GM23338 (cell line): ENCODE measurements at places on chromosomes 3 and 15. TPM values are rescaled to one million over a fixed set of nuclear protein-coding genes. Genes with fewer than 3 reads are reported as not detected.

DNA sequence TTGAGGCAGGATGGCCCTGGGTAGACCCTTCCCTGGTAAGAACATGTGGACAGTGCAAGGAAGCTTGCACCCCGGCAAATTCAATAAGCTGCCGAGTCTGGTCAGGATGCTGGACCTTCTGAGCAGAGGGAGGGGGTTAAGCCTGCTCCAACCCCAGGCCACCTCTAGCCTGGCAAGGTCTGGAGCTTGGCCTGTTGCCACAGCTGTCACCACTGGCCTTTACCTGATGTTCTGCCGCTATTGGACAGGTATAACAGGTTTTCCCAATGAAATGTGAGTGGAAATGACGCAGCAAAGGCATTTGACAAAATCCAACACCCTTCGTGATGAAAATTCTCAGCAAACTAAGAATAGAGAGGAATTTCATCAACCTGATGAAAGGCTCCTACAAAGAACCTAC lies 699 bp upstream of the MESP1 start:
- no peak for DNase-seq
- no peaks in the 10 kb centered on the region; the same call in 1 of the 2 replicates for H3K36me3 ChIP-seq
- H3K4me3 ChIP-seq = peak overlapping the region; percentile 69
- peaks cover 70% of the 10 kb centered on the region for H3K27me3 ChIP-seq
- H3K27ac ChIP-seq = no peak overlapping the region

DNA sequence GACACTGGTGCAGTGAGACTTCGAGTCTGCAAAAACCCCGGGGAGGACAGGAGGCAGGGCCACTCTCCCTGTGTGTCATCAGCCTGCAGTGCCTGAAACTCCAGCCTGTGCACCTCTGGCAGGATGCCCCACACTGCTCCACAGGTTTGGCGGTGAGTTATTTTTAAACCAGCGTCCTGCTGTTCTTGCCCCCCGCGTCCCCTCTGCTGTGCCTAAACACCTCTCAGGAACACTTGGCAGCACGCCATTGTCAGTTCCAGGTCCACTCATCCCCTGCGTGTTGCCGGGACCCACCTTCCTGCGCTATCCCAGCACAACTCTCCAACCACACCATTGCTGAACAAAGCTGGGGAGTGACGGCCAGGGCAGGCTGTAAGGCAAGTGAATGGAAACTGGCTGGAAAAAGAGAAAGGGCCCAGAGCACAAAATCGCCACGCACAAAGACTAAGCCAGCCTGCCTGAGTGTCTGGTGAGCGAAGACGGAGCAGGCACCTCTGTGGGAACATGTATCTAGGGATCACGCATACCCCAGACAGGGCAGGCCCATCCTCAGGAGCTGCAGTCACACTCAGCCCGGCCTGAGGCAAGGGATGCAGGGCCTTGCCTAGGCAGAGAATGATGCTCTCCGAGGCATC lies 3.1 kb upstream of the PLA2G4F start:
- H3K4me1 ChIP-seq = no peaks in the 10 kb centered on the region
- no peak overlapping the region for H3K4me3 ChIP-seq
- H3K27me3 ChIP-seq = no peaks in the 10 kb centered on the region
- H3K27ac ChIP-seq = no peak overlapping the region
- peaks cover 11% of the 10 kb centered on the region; the same call in 1 of the 2 replicates for H3K36me3 ChIP-seq
- no peak for DNase-seq

DNA sequence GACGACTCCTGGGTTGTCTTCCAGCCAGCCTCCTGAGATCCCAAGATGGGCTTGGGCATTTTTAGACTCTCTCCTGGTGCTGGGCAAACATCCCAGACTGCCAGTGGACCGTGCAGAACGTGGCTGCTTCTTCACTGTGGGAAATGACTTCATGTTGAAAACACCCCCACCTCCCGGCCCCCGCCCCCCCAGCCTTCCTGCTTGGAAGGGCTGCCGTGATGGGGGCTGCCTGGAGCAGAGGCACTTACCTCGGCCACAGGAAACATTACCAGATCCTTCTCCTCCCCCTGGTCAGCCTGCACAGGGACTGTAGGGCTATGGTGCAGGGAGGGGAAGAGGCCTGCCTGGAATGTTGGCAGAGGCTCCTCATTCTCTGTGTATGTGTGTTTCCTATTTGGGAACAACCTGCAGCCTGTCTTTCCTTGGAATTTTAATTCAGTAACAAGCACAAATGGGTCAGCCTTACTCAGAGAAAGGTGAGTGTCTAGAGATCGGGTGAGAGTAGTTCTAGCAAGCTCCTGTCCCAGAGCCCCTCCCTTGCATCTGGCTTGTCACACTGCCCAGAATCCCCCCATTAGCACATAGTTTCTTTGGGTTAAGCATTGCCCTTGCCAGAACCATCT lies 90.8 kb downstream of the ANP32A start:
- no peaks in the 10 kb centered on the region for H3K4me1 ChIP-seq
- H3K27ac ChIP-seq = no peak overlapping the region
- no peaks in the 10 kb centered on the region for H3K36me3 ChIP-seq
- H3K4me3 ChIP-seq = no peak overlapping the region
- no peak for DNase-seq

The GPR160 gene
- 55.7 and 77.0 TPM in 2 replicates for total RNA-seq

The APOD gene
- not detected in 2 replicates for total RNA-seq

DNA sequence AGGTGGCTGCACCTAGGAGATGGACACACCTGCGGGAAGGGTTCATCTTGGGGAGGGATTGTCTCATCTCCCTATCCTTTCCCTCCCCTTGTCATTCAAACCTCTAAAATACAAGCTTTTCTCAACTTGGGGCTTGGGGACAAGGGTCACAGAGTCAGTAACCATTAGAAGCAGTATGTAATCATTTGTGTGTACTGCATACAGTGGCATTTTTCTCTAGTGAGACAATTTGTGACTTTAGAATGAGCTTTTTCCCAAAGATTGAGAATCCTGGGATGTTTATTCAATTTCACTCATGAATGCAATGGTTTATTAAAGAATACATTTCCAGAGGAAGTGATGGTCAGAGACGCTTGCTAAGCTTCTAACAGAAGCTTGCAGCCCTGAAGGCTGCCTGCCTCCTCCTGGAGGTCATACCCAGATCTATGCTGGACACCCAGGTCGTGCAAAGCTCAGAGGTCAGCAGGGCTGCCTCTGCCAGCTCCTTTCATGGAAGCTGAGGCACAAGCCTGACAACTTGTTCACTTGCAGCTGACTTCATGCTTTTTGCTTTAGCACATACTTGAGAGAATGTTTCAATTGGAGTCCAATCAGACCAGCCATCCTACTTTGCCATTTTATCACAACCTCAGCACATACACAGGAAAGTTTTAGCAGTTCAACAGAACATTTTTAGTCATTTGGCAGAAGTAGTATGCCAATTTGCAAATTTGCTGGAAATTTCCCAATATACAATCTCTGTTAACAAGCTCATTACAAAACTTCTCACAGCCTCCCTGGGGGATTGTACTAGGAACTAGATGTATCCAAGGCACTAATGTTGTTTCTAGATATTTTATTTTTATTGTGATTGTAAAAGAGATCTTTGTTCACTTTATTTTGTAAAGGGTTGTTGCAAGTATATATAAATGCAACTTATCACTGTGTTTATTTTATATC lies 25.6 kb upstream of the ALDH1L1 start:
- no peaks in the 10 kb centered on the region for H3K4me1 ChIP-seq
- no peak overlapping the region for H3K27ac ChIP-seq
- no peaks in the 10 kb centered on the region for H3K27me3 ChIP-seq
- H3K4me3 ChIP-seq = no peak overlapping the region
- no peak for DNase-seq

The HDC gene
- total RNA-seq = not detected in 2 replicates

- H3K27ac ChIP-seq = no peak overlapping the region
- no peak for DNase-seq
- H3K27me3 ChIP-seq = no peaks in the 10 kb centered on the region
- no peak overlapping the region for H3K4me3 ChIP-seq
- no peaks in the 10 kb centered on the region for H3K4me1 ChIP-seq
Measured at GRCh38 chr3:184982076-184982475, 170.1 kb downstream of the VPS8 start.

DNA sequence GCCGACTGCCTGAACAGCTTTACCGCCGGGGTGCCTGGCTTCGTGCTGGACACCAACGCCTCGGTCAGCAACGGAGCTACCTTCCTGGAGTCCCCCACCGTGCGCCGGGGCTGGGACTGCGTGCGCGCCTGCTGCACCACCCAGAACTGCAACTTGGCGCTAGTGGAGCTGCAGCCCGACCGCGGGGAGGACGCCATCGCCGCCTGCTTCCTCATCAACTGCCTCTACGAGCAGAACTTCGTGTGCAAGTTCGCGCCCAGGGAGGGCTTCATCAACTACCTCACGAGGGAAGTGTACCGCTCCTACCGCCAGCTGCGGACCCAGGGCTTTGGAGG lies 815 bp downstream of the SPINT1 start:
- H3K36me3 ChIP-seq = peaks cover 2% of the 10 kb centered on the region
- peaks cover 36% of the 10 kb centered on the region for H3K4me1 ChIP-seq
- peak overlapping the region; percentile 97 for H3K4me3 ChIP-seq
- H3K27me3 ChIP-seq = 0 out of 2 replicates have a peak, but pooled peaks cover 4% of the 10 kb centered on the region
- H3K27ac ChIP-seq = peak overlapping the region; percentile 74; the same call in 1 of the 2 replicates
- DNase-seq = peak; percentile 59

DNA sequence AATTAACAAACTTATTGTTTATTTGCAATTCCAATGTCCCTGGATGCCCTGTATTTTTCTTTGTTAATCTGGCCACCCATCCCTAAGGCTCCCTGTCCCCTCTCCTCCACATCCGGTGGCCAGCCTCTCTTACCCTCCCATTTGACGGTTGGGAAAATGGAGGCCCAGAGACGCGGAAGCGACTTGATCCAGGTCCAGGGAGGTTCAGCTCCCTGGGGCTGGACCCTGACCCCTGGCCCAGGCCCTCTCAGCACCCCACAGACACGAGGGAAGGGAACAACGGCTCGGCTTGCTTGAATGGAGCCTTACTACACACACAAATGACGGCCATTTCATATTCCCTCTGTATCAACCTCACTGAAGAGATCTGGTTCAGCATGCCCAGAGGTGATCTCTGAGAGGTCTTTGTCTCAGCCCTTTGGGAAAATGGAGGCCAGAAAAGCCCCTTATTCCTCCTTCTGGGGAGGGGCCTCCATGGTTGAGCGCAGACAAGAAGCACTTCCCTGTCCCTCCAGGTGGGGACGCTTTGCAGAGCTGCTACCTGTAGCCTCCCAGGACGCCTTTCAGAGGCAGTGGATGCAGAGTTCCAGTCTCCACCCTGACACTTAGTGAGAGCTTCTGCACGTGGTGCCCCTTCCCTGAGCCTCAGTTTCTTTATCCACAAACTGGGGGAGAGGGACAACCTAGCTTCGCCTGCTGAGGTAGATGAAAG lies 82.1 kb downstream of the ATP2B2 start:
- peak; percentile 62 for DNase-seq
- no peak overlapping the region for H3K27ac ChIP-seq
- H3K36me3 ChIP-seq = no peaks in the 10 kb centered on the region
- H3K4me1 ChIP-seq = no peaks in the 10 kb centered on the region; the same call in 1 of the 2 replicates
- no peak overlapping the region for H3K4me3 ChIP-seq

The PRRT3 gene
- 5.1 and 6.9 TPM in 2 replicates for total RNA-seq

DNA sequence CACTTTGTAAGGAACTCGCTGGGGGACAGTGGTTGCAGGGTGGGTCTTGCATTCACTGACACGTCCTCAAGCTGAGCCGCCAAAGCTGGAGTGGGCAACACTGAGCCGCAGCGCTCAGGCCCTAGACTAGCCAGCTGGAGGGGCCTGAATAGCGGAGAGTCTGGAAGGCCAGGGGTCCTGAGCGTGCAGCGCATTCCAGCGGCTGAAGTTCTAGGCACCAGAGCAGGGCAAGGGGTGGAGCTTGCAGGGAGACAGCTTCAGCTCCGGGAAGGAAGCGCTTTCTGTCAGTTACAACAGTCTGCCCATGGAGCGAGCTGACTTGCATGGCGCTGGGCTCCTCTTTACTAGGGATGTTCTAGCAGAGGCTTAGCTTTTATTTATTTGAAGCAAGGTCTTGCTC lies 2.7 kb downstream of the MAP6D1 start:
- peaks cover 13% of the 10 kb centered on the region for H3K27me3 ChIP-seq
- no peak overlapping the region for H3K27ac ChIP-seq
- no peak overlapping the region for H3K4me3 ChIP-seq
- peak; percentile 68 for DNase-seq
- H3K4me1 ChIP-seq = peaks cover 6% of the 10 kb centered on the region

GRCh38 chr3:184261854-184262763 lies 756 bp upstream of the CAMK2N2 start:
- peak; percentile 47 for DNase-seq
- no peaks in the 10 kb centered on the region for H3K36me3 ChIP-seq

- no peak overlapping the region for H3K4me3 ChIP-seq
- H3K4me1 ChIP-seq = peaks cover 6% of the 10 kb centered on the region; the same call in 1 of the 2 replicates
- no peaks in the 10 kb centered on the region for H3K36me3 ChIP-seq
- DNase-seq = no peak
Measured at GRCh38 chr3:190375246-190375645, 12.7 kb upstream of the CLDN16 start.

The MYRIP gene
- total RNA-seq = 1.8 and 1.9 TPM in 2 replicates

- no peak overlapping the region for H3K4me3 ChIP-seq
- no peaks in the 10 kb centered on the region for H3K4me1 ChIP-seq
- no peak overlapping the region for H3K27ac ChIP-seq
- DNase-seq = peak; percentile 80
- no peaks in the 10 kb centered on the region for H3K27me3 ChIP-seq
Measured at GRCh38 chr3:87145553-87145952, 81.6 kb upstream of the CHMP2B start.

DNA sequence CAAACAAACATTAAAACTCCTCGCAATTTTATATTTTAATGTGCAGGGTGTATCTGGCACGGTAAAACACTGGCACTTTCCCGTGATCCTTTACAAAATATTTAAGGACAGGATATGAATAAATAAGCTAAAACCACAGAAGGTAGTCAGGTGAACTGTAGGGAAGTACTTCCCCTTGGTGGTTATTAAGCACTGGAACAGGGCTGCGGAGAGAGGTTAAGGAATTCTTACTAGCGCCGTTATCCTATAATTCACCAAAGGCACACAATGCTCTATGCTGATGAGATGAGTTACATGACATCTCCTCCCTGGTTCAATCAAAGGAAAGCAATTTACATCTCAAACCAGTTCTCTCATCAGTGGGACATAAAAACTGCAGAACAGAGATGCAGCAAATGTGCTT lies 289.8 kb downstream of the ZBTB20 start:
- H3K27me3 ChIP-seq = no peaks in the 10 kb centered on the region
- no peak overlapping the region for H3K4me3 ChIP-seq
- H3K27ac ChIP-seq = no peak overlapping the region
- H3K4me1 ChIP-seq = peaks cover 6% of the 10 kb centered on the region

- no peaks in the 10 kb centered on the region; the same call in 1 of the 2 replicates for H3K4me1 ChIP-seq
- H3K36me3 ChIP-seq = no peaks in the 10 kb centered on the region
- no peak overlapping the region for H3K27ac ChIP-seq
- DNase-seq = no peak
- no peaks in the 10 kb centered on the region for H3K27me3 ChIP-seq
- H3K4me3 ChIP-seq = no peak overlapping the region
Measured at GRCh38 chr3:100614941-100615340, 5.5 kb downstream of the ADGRG7 start.
